Upper lobe of right lung (tissue), 1 donor: ENCODE measurements at places on chromosomes 16 and 17.
A peak's percentile ranks its signal among the peaks of the same experiment; 100 is the strongest.

GRCh38 chr16:19265380-19265930 lies 20.1 kb upstream of the CLEC19A start:
- no peak overlapping the region for H3K27ac ChIP-seq
- H3K4me3 ChIP-seq, result no peak overlapping the region
- H3K4me1 ChIP-seq, result no peaks in the 10 kb centered on the region
- no peaks in the 10 kb centered on the region for H3K27me3 ChIP-seq
- H3K36me3 ChIP-seq, result no peaks in the 10 kb centered on the region
- DNase-seq, result no peak

DNA sequence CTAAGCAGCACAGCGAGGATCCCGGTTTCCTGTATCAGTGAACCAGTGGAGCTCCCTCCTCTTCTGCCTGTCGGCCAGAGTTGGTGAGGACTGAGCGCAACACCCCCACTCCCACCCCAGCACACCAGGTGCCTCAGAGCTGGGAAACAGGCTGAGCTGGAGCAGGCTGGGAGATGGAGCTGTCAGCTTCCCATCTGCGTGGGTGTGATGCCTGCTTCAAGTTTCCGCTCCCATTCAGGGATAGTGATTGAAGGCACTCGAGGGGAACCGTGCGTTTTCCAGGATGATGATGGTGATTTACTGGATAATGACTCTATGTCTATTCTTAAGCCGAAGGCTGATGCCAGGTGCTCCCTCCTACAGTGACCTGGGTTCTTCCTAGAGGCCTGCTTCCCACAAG lies 144.5 kb downstream of the TMEM132E start:
- H3K4me3 ChIP-seq, result no peak overlapping the region
- H3K4me1 ChIP-seq, result no peaks in the 10 kb centered on the region
- H3K36me3 ChIP-seq, result no peaks in the 10 kb centered on the region
- H3K27ac ChIP-seq, result no peak overlapping the region
- DNase-seq, result no peak
- H3K27me3 ChIP-seq, result peaks cover 6% of the 10 kb centered on the region

- no peak overlapping the region for H3K27ac ChIP-seq
- no peak for DNase-seq
- no peaks in the 10 kb centered on the region for H3K36me3 ChIP-seq
- H3K4me1 ChIP-seq, result peaks cover 25% of the 10 kb centered on the region
- H3K4me3 ChIP-seq, result peak overlapping the region; percentile 72
Measured at GRCh38 chr16:427250-427649, 1.8 kb downstream of the RAB11FIP3 start.

DNA sequence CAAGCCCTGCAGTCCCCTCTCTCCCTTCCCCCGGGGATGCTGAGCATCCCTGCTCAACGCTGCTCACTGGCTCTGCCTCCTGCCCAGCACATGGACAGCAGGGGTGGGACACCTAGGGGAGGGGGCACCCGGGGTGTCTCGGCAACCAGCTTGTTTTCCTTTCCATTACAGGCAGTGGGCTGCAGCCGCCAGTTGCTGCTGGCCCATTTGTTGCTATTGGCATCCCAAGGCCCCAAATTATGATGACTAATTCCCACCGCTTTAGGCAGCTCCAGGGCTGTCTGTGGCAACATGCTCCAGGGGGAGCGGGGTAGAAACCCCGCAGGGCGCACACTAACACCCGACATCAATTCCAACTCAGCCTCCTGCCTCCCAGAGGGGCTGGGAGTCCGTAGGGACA lies 4.9 kb downstream of the SDK2 start:
- H3K27me3 ChIP-seq, result peaks cover 33% of the 10 kb centered on the region
- no peak overlapping the region for H3K27ac ChIP-seq
- H3K36me3 ChIP-seq, result no peaks in the 10 kb centered on the region
- no peak overlapping the region for H3K4me3 ChIP-seq

- H3K36me3 ChIP-seq, result no peaks in the 10 kb centered on the region
- H3K4me1 ChIP-seq, result no peaks in the 10 kb centered on the region
- H3K4me3 ChIP-seq, result no peak overlapping the region
- no peak for DNase-seq
Measured at GRCh38 chr16:85250147-85250463, 137.8 kb upstream of the CIBAR2 start.

- peak; percentile 85 for DNase-seq
- H3K27me3 ChIP-seq, result no peaks in the 10 kb centered on the region
- H3K27ac ChIP-seq, result peak overlapping the region; percentile 92
- H3K36me3 ChIP-seq, result no peaks in the 10 kb centered on the region
- H3K4me1 ChIP-seq, result peaks cover 32% of the 10 kb centered on the region
- H3K4me3 ChIP-seq, result peak overlapping the region; percentile 87
Measured at GRCh38 chr17:45149669-45150664, 1.7 kb downstream of the HEXIM1 start.

GRCh38 chr16:57544124-57544653 lies 1.7 kb downstream of the ADGRG5 start:
- peak; percentile 52 for DNase-seq
- H3K27me3 ChIP-seq, result peaks cover 4% of the 10 kb centered on the region
- no peak overlapping the region for H3K4me3 ChIP-seq

- H3K4me3 ChIP-seq, result no peak overlapping the region
- DNase-seq, result no peak
Measured at GRCh38 chr17:79568661-79569060, 42.2 kb downstream of the RBFOX3 start.

DNA sequence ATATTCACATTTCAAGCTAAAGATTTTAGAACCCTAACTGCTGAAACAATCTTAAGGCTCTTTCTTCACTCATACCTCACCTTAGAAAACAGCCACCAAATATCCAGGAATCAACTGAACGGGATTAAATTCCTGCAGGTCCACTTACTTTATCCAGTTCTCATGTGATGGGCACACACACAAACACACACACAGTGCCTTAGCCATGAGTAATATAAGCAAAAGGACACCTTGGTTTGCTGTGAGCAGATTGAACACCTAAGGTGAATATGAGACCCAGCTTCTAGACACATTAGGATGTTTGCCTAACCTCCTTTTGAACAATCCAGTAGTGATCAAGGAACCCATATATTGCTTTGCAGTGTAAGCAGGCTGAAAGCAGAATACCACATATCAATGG lies 81.5 kb downstream of the TUBD1 start:
- H3K27ac ChIP-seq, result no peak overlapping the region
- H3K4me3 ChIP-seq, result no peak overlapping the region
- H3K36me3 ChIP-seq, result peaks cover 24% of the 10 kb centered on the region
- no peaks in the 10 kb centered on the region for H3K27me3 ChIP-seq

- peaks cover 2% of the 10 kb centered on the region for H3K36me3 ChIP-seq
- no peaks in the 10 kb centered on the region for H3K27me3 ChIP-seq
- peaks cover 62% of the 10 kb centered on the region for H3K4me1 ChIP-seq
- H3K4me3 ChIP-seq, result peak overlapping the region; percentile 88
- peak overlapping the region; percentile 90 for H3K27ac ChIP-seq
- peak; percentile 77 for DNase-seq
Measured at GRCh38 chr17:7884581-7885366, 3.8 kb upstream of the CHD3 start.

- peak overlapping the region; percentile 58 for H3K27ac ChIP-seq
- H3K4me3 ChIP-seq, result no peak overlapping the region
- peaks cover 68% of the 10 kb centered on the region for H3K4me1 ChIP-seq
- DNase-seq, result no peak
- peaks cover 37% of the 10 kb centered on the region for H3K36me3 ChIP-seq
- H3K27me3 ChIP-seq, result peaks cover 27% of the 10 kb centered on the region
Measured at GRCh38 chr17:39663688-39664580, 1.2 kb upstream of the TCAP start.

- peak overlapping the region; percentile 30 for H3K27ac ChIP-seq
- H3K27me3 ChIP-seq, result no peaks in the 10 kb centered on the region
- peaks cover 22% of the 10 kb centered on the region for H3K4me1 ChIP-seq
- DNase-seq, result no peak
Measured at GRCh38 chr17:68385490-68386215, 71.6 kb downstream of the WIPI1 start.

DNA sequence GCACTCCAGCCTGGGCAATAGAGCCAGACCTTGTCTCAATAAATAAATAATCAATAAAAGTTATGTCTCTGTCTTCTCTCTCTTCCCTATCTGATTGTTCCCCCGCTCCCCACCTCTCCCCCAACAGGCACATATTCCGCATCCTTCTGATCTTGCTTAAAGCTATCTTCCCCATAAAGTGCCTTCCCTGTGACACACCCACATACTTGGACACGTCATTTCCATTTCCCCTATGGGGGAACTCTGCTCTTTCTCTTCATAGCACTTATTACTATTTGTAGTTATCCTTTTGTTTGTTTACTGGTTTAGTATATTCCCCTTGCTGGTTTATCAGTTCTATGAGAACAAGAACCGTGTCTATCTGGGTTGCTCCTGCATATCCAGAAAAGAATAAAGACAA lies 14.9 kb downstream of the MYO1D start:
- no peak for DNase-seq
- no peaks in the 10 kb centered on the region for H3K36me3 ChIP-seq
- no peak overlapping the region for H3K4me3 ChIP-seq
- no peak overlapping the region for H3K27ac ChIP-seq
- H3K27me3 ChIP-seq, result no peaks in the 10 kb centered on the region
- H3K4me1 ChIP-seq, result peaks cover 19% of the 10 kb centered on the region

- H3K4me1 ChIP-seq, result no peaks in the 10 kb centered on the region
- H3K4me3 ChIP-seq, result no peak overlapping the region
- no peak overlapping the region for H3K27ac ChIP-seq
- no peak for DNase-seq
- no peaks in the 10 kb centered on the region for H3K36me3 ChIP-seq
Measured at GRCh38 chr16:54240271-54241129, 46.1 kb downstream of the IRX3 start.

- H3K27me3 ChIP-seq, result no peaks in the 10 kb centered on the region
- H3K4me1 ChIP-seq, result no peaks in the 10 kb centered on the region
- no peak overlapping the region for H3K4me3 ChIP-seq
- no peaks in the 10 kb centered on the region for H3K36me3 ChIP-seq
Measured at GRCh38 chr16:12769525-12769924, 34.2 kb downstream of the CPPED1 start.

DNA sequence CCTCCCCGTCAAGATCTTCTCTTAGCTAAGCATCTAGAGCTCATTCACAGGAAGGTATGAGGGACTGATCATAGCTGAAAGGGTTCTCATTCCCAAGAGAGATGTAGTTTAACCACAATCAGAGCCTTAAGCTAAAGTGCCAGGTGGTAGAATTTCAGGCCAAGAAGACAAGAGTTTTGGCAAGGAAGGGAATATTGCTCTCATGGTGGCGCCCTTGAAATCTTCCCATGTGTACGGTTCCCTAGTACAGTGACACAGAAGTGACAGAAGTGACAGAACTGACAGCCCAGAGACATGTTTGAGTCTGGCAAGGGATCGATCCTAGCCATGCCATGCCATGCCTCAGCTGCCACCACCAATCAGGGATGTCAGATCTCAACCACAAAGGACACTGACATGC lies 2.5 kb downstream of the GRIN2C start:
- H3K27me3 ChIP-seq, result peaks cover 78% of the 10 kb centered on the region
- peaks cover 29% of the 10 kb centered on the region for H3K4me1 ChIP-seq
- no peak overlapping the region for H3K27ac ChIP-seq
- H3K4me3 ChIP-seq, result no peak overlapping the region
- DNase-seq, result no peak

GRCh38 chr17:39116224-39116623 lies 35.2 kb downstream of the PLXDC1 start:
- no peak for DNase-seq
- no peaks in the 10 kb centered on the region for H3K36me3 ChIP-seq
- H3K4me1 ChIP-seq, result no peaks in the 10 kb centered on the region
- H3K4me3 ChIP-seq, result no peak overlapping the region
- no peaks in the 10 kb centered on the region for H3K27me3 ChIP-seq

DNA sequence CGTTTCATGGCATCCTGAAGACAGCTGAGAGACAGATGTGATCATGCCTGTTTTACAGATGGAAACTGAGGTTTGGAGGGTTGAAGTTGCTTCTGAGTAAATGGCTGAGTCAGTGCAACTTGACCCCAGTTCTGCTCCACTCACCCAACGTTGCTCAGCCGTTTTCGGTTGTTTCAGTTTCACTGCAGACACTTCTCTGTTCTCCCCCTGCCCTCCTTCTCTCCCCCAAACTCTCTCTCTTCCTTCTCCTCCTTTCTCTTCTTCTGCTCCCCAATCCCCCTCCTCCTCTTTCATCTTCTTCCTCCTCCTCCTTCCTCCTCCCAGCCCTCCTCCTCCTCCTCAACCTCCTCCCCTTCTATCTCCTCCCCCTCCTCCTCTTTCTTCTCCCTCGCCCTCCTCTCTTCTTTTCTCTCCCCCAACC lies 9.4 kb upstream of the CEP20 start:
- no peaks in the 10 kb centered on the region for H3K4me1 ChIP-seq
- DNase-seq, result no peak
- no peaks in the 10 kb centered on the region for H3K27me3 ChIP-seq
- no peak overlapping the region for H3K4me3 ChIP-seq

DNA sequence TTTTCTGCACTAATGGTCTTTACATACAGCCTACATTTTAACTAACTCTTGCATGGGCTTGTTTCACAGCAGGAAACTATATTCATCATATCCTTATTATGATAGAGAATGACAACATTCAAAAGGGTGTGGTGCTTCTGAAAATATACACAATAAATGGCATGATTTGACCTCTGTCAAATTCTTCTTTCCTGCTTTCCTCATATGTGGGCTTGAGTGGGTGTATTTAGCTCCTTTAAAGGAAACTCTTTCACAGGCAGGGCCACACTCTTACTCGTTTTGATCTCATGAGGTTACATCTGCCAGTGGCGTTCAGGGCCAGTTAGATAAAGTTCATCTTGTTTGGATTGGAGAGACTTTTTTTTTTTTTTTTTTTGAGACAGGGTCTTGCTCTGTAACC lies 6.1 kb downstream of the SLC35G3 start:
- no peak overlapping the region for H3K27ac ChIP-seq
- H3K36me3 ChIP-seq, result no peaks in the 10 kb centered on the region
- DNase-seq, result no peak
- peaks cover 5% of the 10 kb centered on the region for H3K4me1 ChIP-seq
- no peaks in the 10 kb centered on the region for H3K27me3 ChIP-seq
- H3K4me3 ChIP-seq, result no peak overlapping the region

- peaks cover 100% of the 10 kb centered on the region for H3K36me3 ChIP-seq
- H3K4me1 ChIP-seq, result peaks cover 15% of the 10 kb centered on the region
- peak; percentile 60 for DNase-seq
- peak overlapping the region; percentile 26 for H3K27ac ChIP-seq
- no peaks in the 10 kb centered on the region for H3K27me3 ChIP-seq
Measured at GRCh38 chr17:28347261-28347891, 10.0 kb downstream of the POLDIP2 start.

DNA sequence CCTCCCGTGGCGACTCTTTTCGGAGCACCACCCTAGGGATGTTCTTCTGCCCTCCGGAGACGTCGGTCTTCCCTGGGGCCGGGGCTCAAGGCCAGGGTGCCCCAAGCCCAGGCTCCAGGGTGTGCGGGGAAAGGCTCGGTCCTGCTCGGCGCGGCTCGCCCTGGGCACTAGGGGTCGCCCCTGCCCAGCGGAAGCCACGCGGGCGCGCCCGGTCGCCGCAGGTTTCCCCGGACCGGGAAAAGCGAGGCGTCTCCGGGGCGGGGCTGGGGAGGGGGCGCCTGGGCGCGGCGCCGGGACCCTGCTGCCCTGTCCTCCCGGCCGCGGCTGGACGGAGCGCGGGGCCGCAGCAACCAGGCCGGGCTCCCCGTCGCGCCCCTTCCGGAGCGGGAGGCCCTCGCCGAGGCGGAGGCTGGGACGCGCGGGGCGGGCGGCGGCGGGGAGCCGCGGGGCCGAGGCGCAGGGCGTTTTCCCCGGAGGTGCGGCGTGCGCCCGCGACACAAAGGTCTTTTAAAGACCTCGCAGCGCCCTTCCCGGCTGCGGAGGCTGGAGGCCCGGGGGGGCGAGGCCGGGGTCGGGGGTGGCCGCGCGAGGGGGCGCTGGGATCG lies 76.4 kb downstream of the MRC2 start:
- H3K4me3 ChIP-seq, result peak overlapping the region; percentile 69
- DNase-seq, result peak; percentile 92
- peak overlapping the region; percentile 78 for H3K27ac ChIP-seq
- H3K4me1 ChIP-seq, result peaks cover 17% of the 10 kb centered on the region
- no peaks in the 10 kb centered on the region for H3K36me3 ChIP-seq
